Hematopoietic multipotent progenitor cell (in vitro differentiated cells): ENCODE measurements at places on chromosomes 12 and 14.

GRCh38 chr12:116346222-116346621 lies 68.7 kb upstream of the MED13L start:
- no peak for DNase-seq

DNA sequence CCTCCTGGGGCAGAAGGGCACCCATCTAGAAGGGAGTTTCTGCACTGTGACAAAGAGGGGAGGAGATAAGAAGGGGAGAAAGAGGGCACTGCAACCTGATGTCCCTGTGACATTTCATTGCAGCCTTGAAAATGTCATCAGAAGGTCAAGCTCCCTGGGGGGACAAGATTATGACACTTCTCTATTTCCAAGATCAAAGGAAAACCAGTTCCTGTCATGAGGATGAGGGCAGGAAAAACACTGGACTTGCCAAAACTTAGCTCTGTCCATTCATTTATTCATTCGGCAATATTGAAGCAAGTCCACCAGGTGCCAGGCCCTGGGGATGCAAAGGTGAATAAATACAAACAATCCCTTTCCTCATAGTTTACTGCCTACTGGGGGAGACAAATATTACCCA lies 138.4 kb upstream of the CDKN3 start:
- no peak for DNase-seq

DNA sequence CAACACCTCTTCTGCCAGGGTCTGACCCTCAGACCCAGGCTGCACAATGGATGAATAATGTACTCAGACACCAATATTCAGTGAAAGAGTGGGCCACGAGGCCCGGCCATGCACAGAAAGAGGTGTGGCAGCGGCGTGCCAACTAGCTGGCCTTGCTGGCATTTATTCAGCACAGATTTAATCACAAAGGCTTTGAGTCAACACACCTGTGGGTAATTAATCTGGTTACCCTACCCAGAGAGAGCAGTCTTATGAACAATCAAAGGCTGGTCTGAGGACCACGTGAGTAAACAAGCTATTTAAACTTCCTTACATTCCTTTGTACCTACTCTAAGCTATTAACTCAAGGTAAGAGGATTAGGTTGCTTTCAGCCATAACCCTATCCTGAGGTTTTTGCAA lies 324.8 kb downstream of the C12orf50 start:
- no peak for DNase-seq

GRCh38 chr12:6662602-6662905 lies 365 bp downstream of the ING4 start:
- DNase-seq = no peak

- DNase-seq = no peak
These were observed 83.6 kb downstream of the ALX1 start for GRCh38 chr12:85363382-85364190.

DNA sequence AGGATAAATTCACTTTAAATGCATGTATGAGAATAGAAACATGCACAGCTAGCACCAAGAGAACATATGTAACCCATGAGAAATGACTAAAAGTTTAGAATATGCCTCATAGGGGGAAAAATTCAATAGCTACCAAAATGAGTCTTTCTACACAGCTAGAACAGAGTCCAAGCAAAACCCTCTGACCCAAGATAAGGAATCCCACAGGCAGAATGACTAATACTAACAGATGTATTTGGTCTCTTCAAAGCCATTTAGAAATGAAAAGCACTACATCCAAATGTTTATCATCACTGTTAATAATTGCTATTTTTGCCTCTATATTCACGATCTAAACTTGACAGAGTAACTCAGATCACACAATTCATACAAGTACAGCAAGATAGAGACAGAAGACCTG lies 44.0 kb downstream of the KICS2 start:
- DNase-seq = no peak

- no peak for DNase-seq
These were observed 108.0 kb downstream of the RIMBP2 start for GRCh38 chr12:130608132-130608531.

DNA sequence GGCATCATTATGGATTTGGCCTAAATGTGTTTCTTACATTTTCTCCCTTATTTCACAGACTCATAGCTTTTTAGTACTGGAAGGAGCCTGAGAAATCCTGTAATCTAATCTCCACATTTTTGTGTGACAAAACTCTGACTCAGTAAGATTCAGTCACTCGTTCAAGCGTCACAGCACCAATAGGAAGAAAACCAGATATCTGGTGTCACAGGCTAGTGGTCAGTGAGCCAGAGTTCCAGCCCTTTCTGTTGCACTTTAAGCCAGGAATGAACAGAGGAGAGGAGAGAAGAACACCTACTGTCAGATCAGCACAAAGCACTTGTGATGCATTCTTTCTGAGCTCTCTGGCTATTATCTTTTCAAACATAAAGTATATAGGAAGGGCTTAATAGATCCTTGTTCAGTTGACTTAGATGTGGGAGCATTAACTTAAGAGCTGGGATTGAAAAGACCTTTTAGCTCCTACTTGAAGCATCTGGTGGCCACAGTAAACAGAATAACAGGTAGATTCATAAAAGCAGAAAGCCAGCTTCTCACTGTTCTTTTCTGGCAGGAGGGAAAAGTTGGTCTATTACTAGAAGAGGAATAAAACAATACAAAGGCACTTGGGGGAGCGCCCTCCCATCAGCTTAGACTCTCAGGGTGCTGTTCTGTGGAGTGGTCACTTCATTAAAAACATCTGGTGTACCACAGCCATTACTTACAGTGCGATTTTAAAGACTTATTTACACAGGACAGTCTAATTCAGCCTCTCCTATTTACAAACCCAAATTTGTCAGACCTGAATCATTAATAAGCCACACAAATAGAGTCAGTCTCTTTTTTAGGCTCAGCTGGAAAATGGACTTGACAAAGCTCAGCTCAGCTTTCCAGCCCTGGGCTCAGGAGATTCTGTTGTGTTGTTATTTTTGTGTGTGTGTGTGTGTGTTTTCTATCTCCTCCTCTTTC lies 12.2 kb upstream of the NID2 start:
- DNase-seq = no peak

- DNase-seq = no peak
These were observed 106.5 kb downstream of the SAMD4A start for GRCh38 chr14:54673193-54674045.

GRCh38 chr14:58607131-58607951 lies 30.4 kb upstream of the DACT1 start:
- DNase-seq = no peak

GRCh38 chr14:105469456-105470349 lies 4.9 kb upstream of the CRIP2 start:
- no peak for DNase-seq

GRCh38 chr12:12954878-12955625 lies 3.1 kb upstream of the GPRC5D start:
- DNase-seq = no peak

- DNase-seq = no peak
These were observed 156.3 kb upstream of the FOXN3 start for GRCh38 chr14:89573399-89573657.

- peak; percentile 52 for DNase-seq
These were observed 14.8 kb downstream of the MMP14 start for GRCh38 chr14:22850944-22851764.

GRCh38 chr14:103916636-103917262 lies 11.5 kb upstream of the TDRD9 start:
- DNase-seq = no peak

GRCh38 chr12:218728-219590 lies 5.0 kb upstream of the SLC6A12 start:
- DNase-seq = no peak

- DNase-seq = no peak
These were observed 295.6 kb downstream of the DPF3 start for GRCh38 chr14:72598306-72598705.

DNA sequence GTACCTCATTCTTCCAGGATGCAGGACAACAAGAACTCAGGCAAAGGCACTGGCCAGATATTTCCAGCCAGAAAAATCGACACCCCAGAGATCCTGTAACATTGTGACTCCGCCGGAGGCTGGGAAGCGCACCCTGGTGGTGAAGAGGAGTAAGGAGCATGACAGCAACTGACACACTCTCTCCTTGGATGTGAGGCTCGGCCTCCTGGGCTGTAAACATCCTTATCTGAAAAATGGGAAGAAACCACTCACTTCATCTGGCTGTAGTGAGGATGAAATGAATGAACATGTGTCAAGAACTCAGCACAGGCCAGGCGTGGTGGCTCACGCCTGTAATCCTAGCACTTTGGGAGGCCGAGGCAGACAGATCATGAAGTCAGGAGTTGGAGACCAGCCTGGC lies 27.5 kb downstream of the TCHP start:
- peak; percentile 44 for DNase-seq

DNA sequence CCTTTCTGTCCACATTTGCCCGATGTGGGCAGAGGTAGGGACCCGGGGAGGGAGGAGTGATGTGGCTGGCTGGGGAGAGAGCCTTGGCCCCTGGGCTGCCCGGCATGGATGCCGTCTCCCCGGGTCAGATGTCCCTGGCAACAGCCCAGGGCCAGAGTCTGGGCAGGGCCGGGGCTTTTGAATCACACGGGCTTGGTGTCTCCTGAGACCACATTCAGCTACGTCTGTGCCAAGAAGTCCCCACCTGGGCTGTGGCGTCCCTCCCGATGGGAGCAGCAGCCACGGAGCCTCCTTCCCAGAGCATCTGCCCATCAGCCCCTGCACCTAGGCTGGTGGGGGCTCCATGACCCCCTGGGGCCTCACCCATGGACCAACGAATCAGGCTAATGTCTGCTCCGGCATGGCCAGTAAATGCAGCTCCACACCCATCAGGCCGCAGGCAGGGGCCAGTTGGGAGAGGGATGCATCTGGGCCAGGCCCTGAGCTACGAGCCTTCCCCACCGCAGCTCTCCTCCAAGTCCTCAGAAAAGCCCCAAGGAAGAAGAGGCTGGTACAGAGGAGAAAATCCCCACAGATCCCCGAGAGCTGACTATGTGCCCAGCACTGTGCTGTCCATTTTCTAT lies 109.4 kb downstream of the RFLNA start:
- no peak for DNase-seq

DNA sequence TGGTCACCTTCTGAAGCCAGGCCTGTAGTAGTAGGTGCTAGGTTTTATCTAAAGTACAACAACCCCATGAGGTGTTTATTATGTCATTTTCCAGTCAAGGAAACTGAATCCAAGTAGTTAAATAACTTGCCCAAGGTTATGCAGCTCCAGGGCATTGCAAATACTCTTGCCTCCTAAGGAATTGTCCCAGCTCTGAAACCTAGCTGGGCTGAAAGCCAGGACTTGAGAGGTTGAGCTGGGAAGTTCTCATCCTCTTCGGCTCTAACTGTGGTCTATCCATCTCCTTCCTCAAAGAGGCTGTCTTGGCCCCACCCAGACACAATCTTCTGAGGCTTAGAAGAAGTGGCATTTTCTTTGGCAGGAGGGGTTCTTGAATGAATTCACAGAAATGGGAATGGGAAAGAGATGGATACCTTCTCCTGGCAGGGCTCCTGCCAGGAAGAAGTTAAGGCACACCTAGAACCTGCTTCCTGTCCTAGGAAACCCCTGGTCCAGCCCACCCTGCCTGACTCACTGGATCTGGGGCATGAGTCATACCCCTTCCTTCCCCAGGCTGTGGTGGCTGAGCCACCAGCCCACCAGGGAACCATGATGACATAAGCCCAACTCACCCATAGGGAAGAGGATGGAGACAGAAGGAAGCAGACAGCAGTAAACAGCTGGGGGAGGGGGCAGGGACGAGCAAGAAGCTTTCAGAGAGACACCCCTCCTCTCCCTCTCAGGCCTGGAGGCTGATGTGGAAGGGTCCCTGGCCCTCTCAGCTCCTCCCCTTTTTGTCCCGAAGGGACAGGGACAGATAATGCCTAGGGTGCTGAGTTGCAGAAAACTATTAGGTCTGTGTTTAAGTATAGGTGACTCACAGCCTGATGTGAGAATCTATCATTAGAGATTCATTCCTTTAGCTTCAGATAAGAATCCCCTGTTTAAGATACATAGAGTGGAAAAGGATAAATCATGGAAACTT lies 2.1 kb upstream of the PLEK2 start:
- no peak for DNase-seq

GRCh38 chr12:95982602-95983001 lies 13.5 kb downstream of the HAL start:
- no peak for DNase-seq

DNA sequence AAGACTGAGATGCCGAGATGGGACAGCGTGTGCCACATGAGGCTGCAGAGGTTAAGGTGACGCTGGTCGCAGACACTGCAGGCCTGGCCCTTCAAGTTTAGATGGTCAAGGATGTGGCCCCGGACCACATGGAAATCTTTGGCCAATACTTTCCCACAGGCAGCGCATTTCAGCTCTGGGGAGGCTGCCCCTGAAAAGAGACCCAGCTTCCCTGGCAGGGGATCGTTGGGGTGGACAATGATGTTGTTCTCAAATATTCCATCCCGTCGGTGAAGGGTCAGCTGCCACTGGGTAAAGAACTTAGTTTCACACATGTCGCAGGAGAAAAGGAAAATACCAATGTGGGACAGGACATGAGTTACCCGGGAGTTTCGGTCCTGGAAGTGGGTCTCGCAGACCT lies 3.0 kb downstream of the ZBTB39 start:
- no peak for DNase-seq

- DNase-seq = no peak
These were observed 58.8 kb upstream of the NUDT4 start for GRCh38 chr12:93318720-93319522.

DNA sequence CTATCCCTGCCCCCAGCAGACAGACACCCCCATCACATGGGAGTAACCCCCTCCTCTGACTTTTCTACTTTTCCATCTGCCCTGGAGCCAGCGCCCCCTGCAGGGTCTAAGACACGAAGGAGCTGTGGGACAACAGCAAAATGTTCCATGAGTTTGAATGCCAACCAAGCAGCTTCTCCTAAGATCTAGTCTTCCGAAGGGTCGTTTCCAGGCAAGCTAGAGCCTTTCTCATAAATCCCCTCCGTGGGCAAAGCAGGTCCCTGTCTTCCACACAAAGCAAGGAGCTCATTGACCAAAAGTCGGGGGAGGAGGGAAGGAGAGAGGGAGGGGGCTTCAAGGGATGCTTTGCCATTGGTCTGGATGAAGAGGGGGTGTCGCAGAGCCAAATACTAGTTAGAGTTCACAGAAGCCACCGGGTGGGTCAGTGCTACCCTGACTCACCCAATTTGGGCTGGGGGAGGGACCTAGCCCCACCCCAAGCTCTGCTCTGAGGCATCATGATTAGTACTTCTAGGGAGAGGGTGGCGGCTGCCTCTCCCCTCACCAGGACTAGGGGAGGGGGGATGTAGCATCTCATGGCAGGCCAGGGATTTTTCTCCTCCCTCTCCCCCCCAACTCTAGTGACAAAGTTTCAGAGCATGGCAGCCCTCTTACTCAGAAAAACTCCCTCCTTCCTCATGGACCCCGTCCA lies 1.6 kb downstream of the MSI1 start:
- peak; percentile 48 for DNase-seq

GRCh38 chr12:112122823-112123690 lies 2.3 kb upstream of the TRAFD1 start:
- DNase-seq = no peak

DNA sequence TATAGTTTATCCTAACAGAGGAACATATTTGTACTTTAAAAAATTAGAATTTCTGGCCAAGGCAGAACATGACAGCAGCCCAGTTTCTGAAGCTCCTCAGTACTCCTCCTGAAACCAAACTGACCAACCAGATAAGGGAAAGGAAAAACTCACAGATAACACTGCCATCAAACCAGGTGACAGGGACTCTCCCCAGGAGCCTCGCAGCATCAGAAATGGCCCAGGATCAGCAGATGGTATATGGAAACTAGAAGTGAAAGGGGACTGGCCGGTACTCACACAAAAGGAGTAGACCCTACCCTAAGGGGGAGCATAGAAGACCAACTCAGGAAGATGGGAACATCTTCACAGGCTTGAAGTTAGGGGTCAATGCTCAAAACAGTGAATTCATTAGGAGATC lies 22.0 kb downstream of the GALC start:
- no peak for DNase-seq
